Vagina (tissue), 2 donors: ENCODE measurements at places on chromosomes 12 and 14. TPM values are rescaled to one million over a fixed set of nuclear protein-coding genes. Genes with fewer than 3 reads are reported as not detected.

DNA sequence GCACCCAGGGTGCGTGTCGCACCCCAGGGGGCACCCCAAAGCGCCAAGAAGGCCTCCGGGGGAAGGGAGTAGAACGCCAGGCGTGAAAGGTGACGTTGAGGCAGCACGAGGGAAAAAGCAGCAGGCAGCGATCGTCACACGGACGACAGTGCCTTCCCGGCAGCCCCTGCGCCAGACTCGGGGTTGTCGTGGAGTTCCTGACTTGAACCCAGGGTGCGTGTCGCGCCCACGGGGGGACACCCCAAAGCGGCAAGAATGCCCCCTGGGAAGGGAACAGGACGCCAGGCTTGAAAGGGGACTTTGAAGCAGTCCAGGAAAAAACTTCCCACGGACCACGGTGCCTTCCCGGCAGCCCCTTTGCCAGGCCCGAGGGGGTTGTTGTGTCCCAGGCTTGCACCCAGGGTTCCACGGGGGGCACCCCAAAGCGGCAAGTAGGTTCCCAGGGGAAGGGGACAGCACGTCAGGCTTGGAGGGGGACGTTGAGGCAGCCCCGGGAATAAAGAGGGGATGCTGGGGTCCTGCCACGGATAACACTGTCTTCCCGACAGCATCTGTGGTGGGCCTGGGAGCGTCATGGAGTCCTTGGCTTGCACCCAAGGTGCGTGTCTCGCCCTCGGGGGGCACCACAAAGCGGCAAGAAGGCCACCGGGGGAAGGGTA, 159.2 kb upstream of the ALG10B start:
- DNase-seq = no peak
- no peaks in the 10 kb centered on the region for H3K36me3 ChIP-seq
- no peaks in the 10 kb centered on the region for H3K4me1 ChIP-seq
- H3K27me3 ChIP-seq = no peaks in the 10 kb centered on the region
- no peak overlapping the region for H3K4me3 ChIP-seq

- DNase-seq = no peak
- H3K4me3 ChIP-seq = no peak overlapping the region
- no peaks in the 10 kb centered on the region for H3K27me3 ChIP-seq
- no peaks in the 10 kb centered on the region for H3K4me1 ChIP-seq
- H3K27ac ChIP-seq = no peak overlapping the region
Observed at GRCh38 chr14:70857496-70857890, 48.2 kb upstream of the MAP3K9 start.

The ALDH1L2 gene
- total RNA-seq = 5.4 TPM

The HOXC4 gene
- 1.2 TPM for total RNA-seq

The GNB3 gene
- total RNA-seq = 5.2 TPM

The MFAP5 gene
- 159 TPM for total RNA-seq

The RND1 gene
- 3.9 TPM for total RNA-seq
